ENCODE measurements at places on chromosomes 12 and 14. TPM values are rescaled to one million over a fixed set of nuclear protein-coding genes. Genes with fewer than 3 reads are reported as not detected.

The ANKRD33 gene
- 0.95 TPM for total RNA-seq

The RNF31 gene
- total RNA-seq: 66.5 TPM

The HOXC10 gene
- 0.44 TPM for total RNA-seq

The RD3L gene
- not detected for total RNA-seq

The FRMD6 gene
- 92.2 TPM for total RNA-seq

The MIP gene
- total RNA-seq: not detected

The DEGS2 gene
- total RNA-seq: not detected

The KCNC2 gene
- total RNA-seq: not detected

The TEX52 gene
- total RNA-seq: not detected

The ACRBP gene
- total RNA-seq: 1.3 TPM

The PRR4 gene
- total RNA-seq: 2.8 TPM

The ARPC3 gene
- 308 TPM for total RNA-seq

The PAPOLA gene
- total RNA-seq: 164 TPM

All from endothelial cell of umbilical vein (primary cell).